ENCODE measurements at places on chromosomes 5 and 9.

- no peak for DNase-seq
These were observed 56.7 kb downstream of the MAPKAP1 start for GRCh38 chr9:125650271-125650737.

GRCh38 chr5:58893551-58893950 is 310.7 kb downstream of the RAB3C start:
- no peak for DNase-seq

- DNase-seq = no peak
These were observed 50.4 kb upstream of the ZSWIM6 start for GRCh38 chr5:61281686-61282085.

DNA sequence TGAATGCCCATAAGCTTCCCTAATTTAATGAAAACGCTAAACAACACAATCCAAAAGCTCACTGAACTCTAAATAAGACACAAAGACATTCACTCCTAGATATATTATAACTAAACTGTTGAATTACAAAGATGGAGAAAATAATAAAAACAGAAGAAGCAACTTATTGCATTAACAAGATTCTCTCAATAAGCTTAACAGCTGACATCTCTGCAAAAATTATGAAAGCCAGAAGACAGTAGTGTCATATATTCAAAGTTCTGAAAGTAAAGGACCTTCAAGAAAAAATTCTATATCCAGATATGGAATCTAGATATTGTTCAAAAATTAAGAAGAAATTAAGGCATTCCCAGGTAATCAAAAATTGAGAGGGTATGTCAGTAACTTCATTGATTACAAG is 957.8 kb upstream of the TYRP1 start:
- DNase-seq = no peak

- no peak for DNase-seq
These were observed 243.8 kb upstream of the ADAMTS16 start for GRCh38 chr5:4896328-4896727.

DNA sequence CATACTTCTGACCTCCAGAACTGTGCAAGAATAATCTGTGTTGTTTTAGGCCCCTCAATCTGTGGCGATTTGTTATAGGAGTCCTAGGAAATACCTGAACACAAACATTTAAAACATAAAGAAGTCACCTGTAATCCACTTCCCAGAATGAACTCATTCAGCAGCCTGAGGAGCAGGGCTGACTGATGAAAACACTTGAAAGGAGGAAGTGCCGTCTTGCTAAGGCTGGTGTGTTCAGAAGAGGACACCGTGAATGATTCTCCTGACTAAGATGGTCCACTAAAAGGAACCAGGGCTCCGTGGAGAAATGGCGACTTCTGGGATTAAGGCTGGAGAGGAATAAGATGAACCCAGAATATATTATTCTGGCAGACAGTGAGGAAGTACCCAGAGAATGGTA is 18.7 kb upstream of the MARCHF6 start:
- DNase-seq = no peak

GRCh38 chr9:137809040-137809576 is 68.5 kb upstream of the CACNA1B start:
- DNase-seq = no peak

GRCh38 chr5:5523066-5523505 is 100.6 kb downstream of the ICE1 start:
- DNase-seq = peak; percentile 8

- no peak for DNase-seq
These were observed at the start of gene SPINK4 for GRCh38 chr9:33239921-33240320. Gene SPINK4 (plus strand): TSS chr9:33240167. CDS start chr9:33240209, 42 bp downstream.

DNA sequence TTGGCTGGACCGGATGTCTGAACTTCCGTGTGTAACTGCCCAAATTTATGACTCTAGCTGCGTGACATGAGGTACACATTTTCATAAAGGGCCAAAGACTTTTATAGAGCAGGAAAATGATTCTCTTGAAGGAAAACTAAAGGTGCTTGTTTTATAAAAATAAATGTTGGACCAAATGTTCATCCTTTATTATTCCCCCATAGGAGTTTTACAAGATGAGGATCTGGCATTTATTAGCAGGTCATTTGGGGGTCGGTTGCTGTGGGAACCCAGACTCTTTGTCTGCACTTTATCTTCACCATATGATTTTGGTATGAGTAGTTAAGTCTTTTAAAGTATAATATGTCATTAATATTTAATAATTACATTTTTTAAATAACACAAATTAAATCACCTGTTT is 571.2 kb downstream of the EFNA5 start:
- DNase-seq = no peak

GRCh38 chr5:123344816-123345426 is 78.3 kb downstream of the CEP120 start:
- DNase-seq = peak; percentile 20

GRCh38 chr5:94057655-94058054 is 316.3 kb upstream of the POU5F2 start:
- no peak for DNase-seq

DNA sequence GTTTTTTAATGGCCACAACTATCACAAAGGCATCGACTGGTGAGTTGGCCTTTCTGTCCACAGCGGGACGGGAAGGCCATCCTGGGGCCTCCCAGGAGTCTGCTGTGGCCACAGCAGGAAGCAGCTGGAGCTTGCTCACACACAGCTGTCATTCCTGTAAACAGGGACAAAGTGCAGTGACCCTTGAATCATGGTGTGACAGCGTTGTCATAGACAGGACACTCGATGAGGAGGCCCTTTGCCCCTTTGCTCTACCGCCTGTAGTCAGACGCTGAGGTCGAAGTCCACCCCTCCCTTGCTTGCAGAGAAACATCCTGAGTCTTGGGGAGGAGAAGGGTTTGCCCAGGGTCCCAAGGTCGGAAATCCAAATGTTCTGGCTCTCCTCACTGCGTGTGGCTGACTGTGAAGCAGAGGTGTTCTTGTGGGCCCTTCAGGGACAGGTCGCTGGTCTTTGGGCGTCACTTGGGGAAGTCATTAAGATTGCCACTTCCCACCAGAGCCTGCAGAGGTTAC is 35.1 kb downstream of the NDST1 start:
- DNase-seq = peak; percentile 44

DNA sequence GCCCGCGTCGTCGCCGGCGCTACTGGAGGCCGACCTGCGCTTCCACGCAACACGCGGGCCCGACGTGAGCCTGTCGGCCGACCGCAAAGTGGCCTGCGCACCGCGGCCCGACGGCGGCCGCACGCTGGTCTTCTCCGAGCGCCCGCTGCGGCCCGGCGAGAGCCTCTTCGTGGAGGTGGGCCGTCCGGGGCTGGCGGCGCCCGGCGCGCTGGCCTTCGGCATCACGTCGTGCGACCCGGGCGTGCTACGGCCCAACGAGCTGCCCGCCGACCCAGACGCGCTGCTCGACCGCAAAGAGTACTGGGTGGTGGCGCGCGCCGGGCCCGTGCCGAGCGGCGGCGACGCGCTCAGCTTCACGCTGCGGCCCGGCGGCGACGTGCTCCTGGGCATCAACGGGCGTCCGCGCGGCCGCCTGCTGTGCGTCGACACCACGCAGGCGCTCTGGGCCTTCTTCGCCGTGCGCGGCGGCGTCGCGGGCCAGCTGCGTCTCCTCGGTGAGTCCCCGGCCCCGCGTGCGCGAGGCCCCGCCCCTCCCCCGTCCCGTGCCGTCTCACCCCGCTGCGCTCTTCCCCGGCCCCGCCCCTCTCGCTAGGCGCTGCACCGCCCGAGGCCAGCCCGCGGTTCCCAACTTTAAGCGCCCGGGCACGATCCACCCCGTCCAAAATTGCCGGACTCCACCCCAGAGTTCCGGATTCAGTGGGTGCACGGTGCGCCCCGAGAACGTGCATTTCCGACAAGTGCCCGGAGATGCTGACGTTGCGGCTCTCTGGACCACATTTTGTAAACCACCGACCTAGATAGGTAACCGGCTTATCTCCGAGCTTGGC is 42.8 kb downstream of the NEURL1B start:
- DNase-seq = no peak

DNA sequence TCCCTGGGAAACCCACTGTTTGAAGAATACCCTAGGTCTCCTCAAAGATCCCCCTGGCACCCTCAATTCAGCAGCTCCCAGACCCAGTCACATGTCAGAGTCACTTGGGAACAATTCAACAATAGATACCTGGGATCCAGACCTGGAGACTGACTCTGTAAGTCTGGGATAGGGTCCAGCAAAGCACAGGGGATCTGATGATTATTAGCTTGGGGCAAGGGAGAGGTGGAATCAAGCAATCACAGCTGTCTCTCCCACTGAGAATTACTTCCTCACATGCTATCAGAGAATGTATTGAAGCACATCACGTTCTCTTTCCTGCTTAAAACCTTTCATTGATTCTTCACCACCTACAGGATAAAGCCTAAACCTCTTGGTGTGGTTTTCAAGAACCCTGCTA is 5.9 kb downstream of the FAM193B start:
- no peak for DNase-seq

- no peak for DNase-seq
These were observed 9.7 kb downstream of the DCANP1 start for GRCh38 chr5:135437422-135437795.

DNA sequence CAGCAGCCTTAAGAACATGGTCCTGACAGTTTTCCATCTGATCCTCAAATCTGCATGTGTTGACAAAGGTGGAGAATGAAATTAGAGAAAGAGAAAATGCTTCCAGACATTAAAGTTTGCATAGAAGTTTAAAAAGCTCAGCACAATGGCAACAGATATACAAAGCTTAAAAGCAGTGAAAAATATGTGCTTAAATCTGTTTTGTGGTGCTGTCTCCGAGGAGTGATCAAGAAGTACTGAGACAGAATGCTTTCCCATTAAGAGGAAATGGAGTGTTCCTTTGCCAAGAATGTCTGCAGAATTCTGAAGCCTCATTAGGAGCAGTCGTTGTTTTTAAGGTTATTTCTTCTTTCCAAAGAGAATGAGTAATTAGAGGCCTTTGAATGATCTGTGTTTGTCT is 131.4 kb downstream of the MCTP1 start:
- no peak for DNase-seq

GRCh38 chr5:97778451-97778850 is 595.4 kb upstream of the RIOK2 start:
- no peak for DNase-seq

- DNase-seq = peak; percentile 69
These were observed at the start of gene CDKN2A for GRCh38 chr9:21993893-21994555. Gene CDKN2A (minus strand): TSS chr9:21994392.

DNA sequence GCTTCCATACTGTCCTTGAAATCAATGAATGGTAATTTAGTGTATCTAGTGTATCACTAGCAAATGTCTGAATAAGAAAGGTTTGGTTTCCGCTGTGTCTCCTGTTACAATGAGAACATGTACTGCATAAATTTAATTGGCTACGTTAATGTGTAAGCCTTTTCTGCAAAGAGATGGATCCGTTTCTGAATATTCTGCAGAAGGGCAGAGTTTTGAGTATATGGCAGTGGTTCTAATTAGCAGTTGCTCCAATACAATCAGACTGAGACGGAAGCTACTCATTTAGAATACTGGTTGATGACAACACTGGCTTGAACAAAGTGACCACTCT is 555 bp upstream of the PCDHGC4 start:
- DNase-seq = no peak

DNA sequence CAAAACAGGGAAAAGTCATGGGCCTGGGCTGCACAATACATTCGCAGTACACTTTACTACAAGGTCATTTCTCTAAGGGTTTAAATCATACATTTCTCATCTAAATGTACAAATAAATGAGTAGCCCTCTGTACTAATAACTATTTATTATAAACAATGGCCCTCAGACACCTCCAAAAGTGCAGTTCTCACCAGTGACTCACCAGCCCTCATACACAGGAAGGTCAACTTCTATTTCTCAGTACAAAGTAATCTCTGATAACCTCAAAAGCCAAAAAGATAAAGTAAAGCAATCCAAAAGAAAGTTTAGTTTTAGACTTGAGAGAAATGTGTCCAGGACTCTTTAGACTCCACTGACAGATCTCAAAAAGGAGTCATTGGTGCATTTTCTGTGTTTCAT is 1258.1 kb upstream of the CDH6 start:
- DNase-seq = no peak

- no peak for DNase-seq
These were observed 19.1 kb upstream of the EDIL3 start for GRCh38 chr5:84403773-84404172.

DNA sequence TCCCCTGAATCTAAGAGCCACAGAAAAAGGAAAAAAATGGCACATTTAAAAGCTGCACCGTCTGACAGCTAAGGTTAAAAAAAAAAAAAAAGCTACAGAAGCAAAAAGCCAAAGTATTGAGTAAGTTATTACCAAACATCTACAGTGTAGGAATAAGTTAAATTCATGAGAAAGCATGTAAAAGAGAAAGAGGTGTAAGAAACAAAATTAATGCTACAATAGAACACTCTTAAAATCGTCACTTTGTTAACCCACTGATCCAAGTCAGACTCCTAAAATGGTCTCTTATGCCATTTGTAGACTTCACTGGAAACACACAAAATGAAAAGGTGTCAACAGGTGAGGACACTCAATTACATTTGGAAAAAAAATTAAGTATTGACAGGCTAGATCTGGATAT is 120.2 kb downstream of the SSBP2 start:
- DNase-seq = no peak

- no peak for DNase-seq
These were observed 16.2 kb downstream of the PRLR start for GRCh38 chr5:35214051-35214450.

DNA sequence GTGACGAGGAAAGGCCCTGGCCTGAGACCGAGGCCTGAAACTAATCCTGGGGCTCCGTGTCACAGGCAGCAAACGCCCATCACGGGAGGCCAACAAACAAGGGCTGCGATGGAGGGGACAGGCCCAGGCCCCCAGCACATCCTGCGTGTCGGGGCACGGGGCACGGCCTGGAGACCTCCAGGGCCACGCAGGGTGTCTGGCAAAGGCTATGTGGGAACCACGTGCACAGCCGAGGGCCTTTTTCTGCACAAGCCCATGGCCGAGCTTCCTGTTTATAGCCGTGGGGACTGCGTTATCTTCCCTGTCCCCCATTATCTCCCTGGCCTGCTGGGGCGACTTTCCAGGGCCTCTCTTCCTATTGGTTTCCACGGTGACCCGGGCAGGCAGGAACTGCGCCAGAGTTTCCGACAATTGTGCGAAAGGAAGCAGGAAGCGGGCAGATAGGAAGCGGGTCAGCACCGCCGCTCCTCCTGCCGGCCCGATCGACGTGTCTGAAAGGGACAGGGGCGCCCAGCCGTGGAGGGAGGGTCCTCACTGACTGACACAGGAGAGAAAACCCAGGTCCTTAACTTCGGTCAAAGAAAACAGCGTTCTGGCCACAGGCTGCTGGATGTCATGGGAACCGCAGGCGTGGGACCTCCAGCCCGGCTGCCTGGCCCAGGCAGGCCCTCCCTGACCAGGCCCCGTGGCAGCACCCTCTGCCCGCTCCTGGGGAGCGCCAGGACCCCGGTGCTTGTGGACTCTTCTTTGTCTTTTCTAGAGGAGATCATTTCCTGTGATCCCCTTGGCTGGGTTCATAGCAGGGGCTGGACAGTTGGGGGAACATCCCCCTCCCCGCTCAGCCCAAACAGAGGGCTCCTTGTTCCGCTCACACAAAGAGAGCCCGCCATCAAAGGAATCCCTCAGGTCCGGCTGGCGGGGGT is 29.1 kb upstream of the SEC16A start:
- DNase-seq = no peak
